GM04504 (cell line): ENCODE measurements at places on chromosomes 3 and 15.

- DNase-seq, result no peak
Observed at GRCh38 chr3:26560081-26560480, 62.5 kb upstream of the LRRC3B start.

DNA sequence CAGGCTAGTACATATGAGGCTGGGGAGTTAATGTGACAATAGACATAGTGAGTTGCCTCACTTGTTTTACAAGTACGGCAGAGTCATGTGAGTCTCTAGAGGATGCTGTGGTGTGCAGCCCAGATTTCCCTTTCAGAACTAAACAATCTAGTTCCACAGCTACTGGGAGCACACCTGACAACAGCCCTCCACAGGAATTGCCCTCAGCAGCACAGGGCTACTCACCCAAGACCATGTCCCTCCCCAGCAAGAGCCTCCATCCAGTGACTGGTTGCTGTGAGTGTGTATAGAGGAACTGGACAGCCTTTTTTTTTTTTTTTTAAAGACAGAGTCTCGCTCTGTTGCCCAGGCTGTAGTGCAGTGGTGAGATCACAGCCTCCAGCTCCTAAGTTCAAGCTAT lies 40.2 kb upstream of the UBE2E2 start:
- no peak for DNase-seq

DNA sequence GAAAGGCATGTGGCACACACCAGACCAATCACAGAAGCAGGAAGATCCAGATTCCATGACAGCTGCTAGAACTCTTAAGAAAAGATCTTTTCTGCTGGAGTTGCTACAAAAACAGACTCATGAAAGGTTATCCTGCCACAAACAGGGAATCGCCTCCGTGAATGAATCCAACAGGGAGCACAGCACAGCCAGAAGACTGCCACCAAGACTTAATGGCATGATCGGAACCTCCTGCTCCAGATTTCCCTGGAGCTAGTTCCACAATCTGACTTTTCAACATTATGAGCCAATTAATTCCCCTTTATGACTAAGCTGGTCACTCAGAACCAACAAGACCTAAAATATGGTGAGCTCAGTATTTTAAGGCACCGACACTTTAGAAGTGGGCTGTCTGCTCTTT lies 232.5 kb downstream of the FOXP1 start:
- DNase-seq, result no peak

- no peak for DNase-seq
Observed at GRCh38 chr15:96264801-96265515, 65.5 kb upstream of the NR2F2 start.

DNA sequence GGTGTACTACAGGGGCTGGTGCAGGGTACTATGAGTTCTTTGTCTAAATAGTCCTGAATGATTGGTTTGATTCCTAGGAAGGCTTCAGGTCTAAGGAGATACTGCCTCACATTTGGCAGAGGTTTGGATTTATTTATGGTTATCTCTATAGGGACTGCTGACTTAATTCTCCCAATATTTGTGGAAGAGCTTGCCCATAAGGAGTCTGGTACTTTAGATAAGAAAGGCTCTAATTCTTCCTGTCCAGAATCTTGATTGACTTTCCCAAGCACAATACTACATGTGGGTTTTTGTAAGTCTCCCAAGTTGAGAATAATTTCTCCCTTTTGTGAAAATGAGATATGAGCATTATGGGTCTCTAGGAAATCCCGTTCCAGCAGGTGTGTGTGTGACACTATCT lies 36.7 kb upstream of the AP4E1 start:
- DNase-seq, result no peak
